Kidney epithelial cell (primary cell): ENCODE measurements at places on chromosomes 13 and 19. TPM values are rescaled to one million over a fixed set of nuclear protein-coding genes. Genes with fewer than 3 reads are reported as not detected.

Gene ZNF737
- total RNA-seq, result 8.5 and 11.4 TPM in 2 replicates

DNA sequence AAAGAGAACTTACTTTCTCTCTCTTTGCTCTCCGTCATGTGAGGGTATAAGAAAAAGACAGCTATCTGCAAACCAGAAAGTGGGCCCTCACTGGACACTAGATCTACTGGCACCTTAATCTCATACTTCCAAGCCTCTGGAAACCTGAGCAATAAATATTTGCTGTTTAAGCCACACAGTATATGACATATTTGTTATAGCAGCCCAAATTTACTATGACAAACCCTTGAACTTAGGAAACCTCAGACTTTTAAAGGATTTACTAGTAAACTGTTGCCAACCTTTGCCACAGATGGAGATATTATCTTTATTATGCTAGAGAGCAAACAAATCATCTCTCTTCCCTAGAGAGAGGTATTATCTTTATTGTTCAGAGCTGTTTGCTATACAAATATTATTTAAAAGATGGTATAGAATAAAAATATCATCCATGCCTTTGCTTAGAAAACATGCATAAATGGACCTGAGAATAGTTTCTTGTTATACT lies 1446.1 kb downstream of the SLITRK1 start:
- DNase-seq, result no peak

GRCh38 chr19:19064811-19065745 lies 1.3 kb downstream of the SLC25A42 start:
- DNase-seq, result no peak

- no peak for DNase-seq
These were observed 380.8 kb upstream of the SPRY2 start for GRCh38 chr13:80721689-80722088.

- no peak for DNase-seq
These were observed 113.6 kb upstream of the MBNL2 start for GRCh38 chr13:97108530-97108900.

DNA sequence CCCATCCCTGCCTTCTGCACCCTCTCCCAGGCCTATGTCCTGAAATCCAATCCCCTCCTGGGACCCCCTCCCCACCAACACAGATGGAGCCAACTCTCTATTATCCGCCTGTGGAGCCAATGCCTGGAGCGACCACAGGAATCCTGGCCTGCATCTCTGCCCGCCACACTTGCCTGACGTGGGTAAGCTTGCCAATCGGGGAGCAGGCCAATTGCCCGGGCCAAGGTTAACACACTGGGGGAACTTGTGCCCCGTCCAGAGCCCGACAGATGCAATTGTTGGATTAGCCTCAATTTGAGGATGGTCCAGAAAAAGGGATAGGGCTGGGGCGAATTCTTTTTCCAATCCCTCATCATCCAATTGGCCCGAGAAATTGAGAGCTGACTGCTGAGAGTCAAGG lies 5.9 kb downstream of the WIZ start:
- no peak for DNase-seq

DNA sequence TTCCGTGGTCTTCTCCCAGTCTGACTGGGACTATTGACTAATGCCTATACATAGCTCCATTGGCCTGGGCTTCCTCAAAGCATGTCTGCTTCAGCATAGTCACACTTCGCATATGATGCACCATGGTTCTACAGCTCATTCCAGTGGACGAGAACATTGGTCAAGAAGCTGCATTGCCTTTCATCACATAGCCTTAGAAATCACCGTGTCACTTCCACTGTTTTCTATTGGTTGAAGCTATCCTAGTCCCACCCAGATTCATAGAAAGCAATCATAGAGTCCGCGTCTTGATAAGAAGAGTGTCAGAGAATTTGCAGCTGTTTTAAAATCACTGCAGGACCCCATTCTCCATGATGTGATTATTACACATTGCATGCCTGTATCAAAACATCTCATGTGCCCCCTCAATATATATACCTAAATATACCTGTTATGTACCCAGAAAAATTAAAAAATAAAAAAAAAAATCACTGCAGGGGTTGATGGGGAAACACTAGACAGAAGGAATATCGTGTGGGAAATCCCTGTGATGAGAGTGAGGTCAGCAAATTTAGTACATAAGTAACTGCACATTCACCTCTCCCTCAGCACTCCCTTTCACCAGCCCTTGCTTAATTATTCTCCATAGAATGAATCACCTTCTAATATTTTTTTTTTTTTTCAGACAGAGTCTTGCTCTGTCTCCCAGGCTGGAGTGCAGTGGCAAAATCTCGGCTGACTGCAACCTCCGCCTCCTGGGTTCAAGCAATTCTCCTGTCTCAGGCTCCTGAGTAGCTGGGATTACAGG lies 2.2 kb upstream of the ARHGAP33 start:
- DNase-seq, result peak; percentile 47

DNA sequence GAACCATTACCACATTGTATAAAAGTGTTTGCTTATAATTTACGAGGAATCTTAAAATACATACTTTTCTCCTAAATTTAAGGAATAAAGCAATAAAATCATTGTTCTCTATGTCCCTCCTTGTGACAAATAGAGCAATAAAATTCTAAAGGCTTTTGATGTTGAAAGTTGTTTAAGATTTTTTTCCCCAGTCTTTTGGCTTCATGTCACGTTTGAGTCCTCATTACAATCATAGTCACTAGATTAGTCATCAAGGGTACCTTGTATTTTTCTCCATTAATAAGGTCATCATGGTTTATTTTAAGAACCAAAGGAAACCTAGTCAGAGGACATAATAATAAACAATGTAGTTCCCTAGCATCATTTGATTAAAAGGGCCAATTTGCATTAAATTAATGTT lies 3.2 kb downstream of the WBP4 start:
- no peak for DNase-seq

DNA sequence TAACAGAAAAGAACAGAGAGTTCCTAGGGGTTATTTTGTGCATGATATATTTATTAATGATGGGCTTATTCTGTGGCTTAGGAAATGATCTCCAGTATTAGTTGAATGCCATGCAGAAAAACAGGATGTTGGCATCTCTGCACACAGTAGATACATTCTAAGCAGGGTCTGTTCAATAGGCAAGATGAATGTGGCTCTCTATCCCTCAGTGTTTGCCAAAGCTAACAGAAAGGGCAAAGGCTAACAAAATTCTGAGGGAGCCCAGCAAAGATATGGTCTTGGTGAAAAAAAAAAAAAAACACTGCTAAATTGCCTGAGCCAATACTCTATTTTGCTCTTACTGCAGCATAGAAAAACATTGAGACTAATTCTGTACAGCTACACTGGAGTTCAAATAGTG lies 1095.8 kb downstream of the UQCRFS1 start:
- DNase-seq, result no peak

- DNase-seq, result no peak
These were observed 13.1 kb upstream of the TMEM161A start for GRCh38 chr19:19151418-19151817.

DNA sequence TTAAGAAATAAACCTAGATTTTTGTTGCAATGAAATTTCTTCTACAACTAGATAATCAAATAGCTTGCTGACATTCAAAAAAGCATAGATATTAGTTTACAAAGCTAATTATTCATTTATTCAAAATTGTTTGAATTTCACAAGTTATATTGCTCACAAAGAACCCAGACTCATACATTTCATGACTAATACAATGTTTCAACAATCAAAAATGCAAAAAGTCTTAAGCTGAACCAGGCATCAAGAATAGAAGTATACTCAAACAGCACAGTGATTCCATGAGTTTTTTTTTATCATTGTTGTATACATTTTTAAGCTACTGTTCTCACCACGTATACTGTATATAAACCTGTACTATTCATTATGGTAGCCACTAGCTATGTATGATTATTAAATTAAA lies 51.0 kb downstream of the DIAPH3 start:
- no peak for DNase-seq
